ENCODE measurements at places on chromosomes 1 and 21. TPM values are rescaled to one million over a fixed set of nuclear protein-coding genes. Genes with fewer than 3 reads are reported as not detected.

The ACOT11 gene
- 3.9 TPM for total RNA-seq

The CLIC4 gene
- total RNA-seq: 29.5 TPM

The OR2M3 gene
- total RNA-seq: not detected

The IER5 gene
- 12.5 TPM for total RNA-seq

The F3 gene
- 3.4 TPM for total RNA-seq

The THRAP3 gene
- 29.9 TPM for total RNA-seq

The LEPROT gene
- 65.3 TPM for total RNA-seq

The CHIT1 gene
- total RNA-seq: not detected

The NUP210L gene
- not detected for total RNA-seq

The IL10 gene
- total RNA-seq: not detected

The GPA33 gene
- not detected for total RNA-seq

The ARHGEF19 gene
- 26.4 TPM for total RNA-seq

Measured in Caki2 (cell line).